Left colon (tissue), 2 donors: ENCODE measurements at places on chromosomes 12 and 14. TPM values are rescaled to one million over a fixed set of nuclear protein-coding genes. Genes with fewer than 3 reads are reported as not detected.

UNC79 gene
- 0.09 TPM for total RNA-seq

FGF6 gene
- total RNA-seq = not detected

BMP4 gene
- total RNA-seq = 6.4 TPM

HSP90B1 gene
- total RNA-seq = 440 TPM

LTBP2 gene
- 6.4 TPM for total RNA-seq
